ENCODE measurements at places on chromosomes 12 and 14. TPM values are rescaled to one million over a fixed set of nuclear protein-coding genes. Genes with fewer than 3 reads are reported as not detected.

DNA sequence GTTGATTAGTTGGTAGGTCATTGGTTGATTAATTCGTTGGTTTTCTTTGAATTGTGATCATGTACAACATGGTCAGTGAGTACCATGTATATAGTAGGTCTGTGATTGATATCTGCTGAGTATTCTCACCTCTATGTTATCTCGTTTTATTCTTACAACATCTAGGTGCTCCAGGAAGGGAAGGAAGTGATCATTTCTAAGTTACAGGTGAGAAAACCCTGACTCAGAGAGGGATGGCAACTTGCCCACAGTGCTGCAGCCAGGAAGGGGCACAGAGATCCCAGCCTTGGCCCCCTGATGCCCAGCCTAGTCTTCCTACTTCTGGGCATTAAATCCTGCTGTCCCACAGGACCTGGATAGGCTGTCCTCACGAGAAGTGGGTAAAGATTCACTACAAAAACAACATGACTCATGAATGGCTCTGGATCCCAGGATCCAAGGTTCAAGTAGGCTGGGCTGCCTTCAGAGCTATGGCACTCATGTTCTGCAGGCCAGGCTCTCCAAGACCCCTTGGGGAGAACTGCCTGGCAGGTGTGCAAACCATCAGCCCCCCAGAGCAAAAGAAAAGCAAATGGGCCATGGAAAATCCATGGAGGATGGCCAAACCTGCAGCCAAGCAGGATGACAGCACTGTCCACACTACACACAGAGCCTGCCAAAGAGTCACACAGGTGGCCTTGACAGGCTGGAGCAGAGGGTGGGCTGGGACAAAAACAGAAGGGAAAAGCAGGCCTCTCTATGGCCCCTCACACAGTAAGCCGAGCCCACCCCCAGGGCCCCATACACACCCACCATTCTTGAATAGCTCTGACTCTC is 146.2 kb downstream of the BCL11B start:
- H3K27me3 ChIP-seq = no peaks in the 10 kb centered on the region
- no peaks in the 10 kb centered on the region for H3K36me3 ChIP-seq
- H3K4me3 ChIP-seq = no peak overlapping the region
- no peaks in the 10 kb centered on the region for H3K4me1 ChIP-seq
- H3K27ac ChIP-seq = no peak overlapping the region
- DNase-seq = no peak

- no peaks in the 10 kb centered on the region for H3K27me3 ChIP-seq
- H3K4me3 ChIP-seq = no peak overlapping the region
- DNase-seq = peak; percentile 16
- no peak overlapping the region for H3K27ac ChIP-seq
Observed at GRCh38 chr12:126156806-126157574, 1091.8 kb downstream of the AACS start.

GRCh38 chr14:64405295-64405694 is 17.1 kb downstream of the MTHFD1 start:
- DNase-seq = peak; percentile 26
- H3K36me3 ChIP-seq = peaks cover 38% of the 10 kb centered on the region
- no peaks in the 10 kb centered on the region for H3K4me1 ChIP-seq
- no peaks in the 10 kb centered on the region for H3K27me3 ChIP-seq

DNA sequence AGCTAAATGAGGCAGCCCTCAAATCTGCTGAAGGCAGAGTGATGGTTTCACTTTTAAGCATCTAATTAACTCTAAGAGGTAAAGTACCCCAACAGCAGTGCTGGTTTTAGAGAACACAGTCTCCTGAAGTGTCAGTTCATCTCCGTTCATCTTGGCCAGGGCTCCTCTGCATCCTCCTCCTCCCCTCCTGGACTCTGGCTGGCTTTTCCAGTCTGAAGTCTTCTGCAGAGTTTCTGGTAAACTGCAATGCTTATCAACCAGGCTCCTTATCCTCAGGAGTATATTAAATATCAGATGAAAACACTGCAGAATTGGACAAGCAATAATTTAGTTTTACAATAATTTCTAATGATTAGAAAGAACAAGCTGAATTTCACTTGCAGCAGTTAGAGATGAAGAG is 115.4 kb downstream of the GTF2A1 start:
- H3K36me3 ChIP-seq = no peaks in the 10 kb centered on the region
- 0 out of 2 replicates have a peak, but pooled peaks cover 4% of the 10 kb centered on the region for H3K4me1 ChIP-seq
- no peak for DNase-seq
- no peak overlapping the region for H3K27ac ChIP-seq

GRCh38 chr12:50156641-50157040 is 10.5 kb downstream of the CERS5 start:
- no peak overlapping the region for H3K27ac ChIP-seq
- H3K36me3 ChIP-seq = no peaks in the 10 kb centered on the region
- no peak for DNase-seq
- no peaks in the 10 kb centered on the region for H3K4me1 ChIP-seq
- H3K4me3 ChIP-seq = no peak overlapping the region

DNA sequence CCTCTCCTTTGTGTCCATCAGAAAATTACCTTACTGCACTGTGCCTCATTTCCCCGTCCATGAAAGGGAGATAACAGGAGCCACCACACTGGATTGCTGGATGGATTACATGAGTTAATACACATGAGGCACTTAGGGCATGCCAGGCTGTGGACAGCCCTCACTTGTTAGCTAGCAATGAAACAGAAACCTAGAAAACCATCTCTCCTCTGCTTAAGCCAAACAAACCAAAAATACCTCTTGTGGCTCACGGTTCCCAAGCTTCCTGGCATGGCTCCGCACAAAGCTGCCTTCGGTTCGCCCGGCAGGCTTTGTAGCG is 660 bp upstream of the HCFC2 start:
- no peak for DNase-seq
- H3K27me3 ChIP-seq = peaks cover 18% of the 10 kb centered on the region
- H3K4me3 ChIP-seq = peak overlapping the region; percentile 96
- H3K36me3 ChIP-seq = no peaks in the 10 kb centered on the region
- H3K4me1 ChIP-seq = peaks cover 7% of the 10 kb centered on the region
- 0 out of 2 replicates have a peak overlapping the region, but pooled peaks have one; percentile 76 for H3K27ac ChIP-seq

DNA sequence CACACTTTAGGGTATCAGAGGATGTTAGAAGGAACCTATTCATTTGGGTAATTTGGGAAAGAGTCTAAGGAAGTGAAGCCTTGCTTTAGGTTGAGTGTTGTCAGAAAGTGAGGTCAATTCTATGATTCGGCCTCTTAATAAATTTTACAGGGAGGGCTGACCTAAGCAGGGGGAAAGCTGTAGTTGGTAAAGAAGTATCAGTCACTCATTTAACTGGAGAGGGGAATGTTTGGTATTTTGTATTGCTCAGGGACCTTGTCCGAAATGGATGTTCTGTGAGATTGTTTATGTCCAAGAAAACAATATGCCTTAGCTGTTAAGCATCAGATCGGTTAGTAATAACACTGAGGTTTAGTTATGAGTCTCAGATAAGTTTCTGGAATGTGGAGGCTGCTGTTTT is 7.3 kb downstream of the CAND1 start:
- DNase-seq = no peak
- no peak overlapping the region for H3K4me3 ChIP-seq
- no peak overlapping the region for H3K27ac ChIP-seq
- H3K4me1 ChIP-seq = peaks cover 10% of the 10 kb centered on the region
- no peaks in the 10 kb centered on the region for H3K27me3 ChIP-seq
- 0 out of 2 replicates have a peak, but pooled peaks cover 3% of the 10 kb centered on the region for H3K36me3 ChIP-seq

DNA sequence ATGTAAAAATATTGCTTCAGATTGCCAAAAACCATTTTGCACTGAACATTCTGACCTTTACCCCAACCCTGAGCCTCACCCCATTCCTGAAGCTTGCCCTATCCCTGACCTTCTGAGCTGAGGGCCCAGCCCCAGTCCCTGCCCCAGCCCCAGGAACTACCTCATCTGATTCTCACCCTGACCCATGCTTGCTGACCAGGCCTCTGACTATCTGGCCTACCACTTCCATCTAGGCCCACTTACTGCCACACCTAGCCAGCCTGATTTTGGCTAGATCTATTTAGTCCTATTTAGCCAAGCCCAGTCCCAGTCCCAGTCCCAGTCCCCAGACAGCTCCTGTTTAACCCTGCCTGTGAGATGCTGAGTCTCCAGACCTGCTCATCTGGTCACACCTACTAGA is 33.6 kb downstream of the OR10P1 start:
- no peaks in the 10 kb centered on the region for H3K27me3 ChIP-seq
- no peak for DNase-seq
- H3K36me3 ChIP-seq = no peaks in the 10 kb centered on the region
- no peak overlapping the region for H3K27ac ChIP-seq
- no peaks in the 10 kb centered on the region for H3K4me1 ChIP-seq

DNA sequence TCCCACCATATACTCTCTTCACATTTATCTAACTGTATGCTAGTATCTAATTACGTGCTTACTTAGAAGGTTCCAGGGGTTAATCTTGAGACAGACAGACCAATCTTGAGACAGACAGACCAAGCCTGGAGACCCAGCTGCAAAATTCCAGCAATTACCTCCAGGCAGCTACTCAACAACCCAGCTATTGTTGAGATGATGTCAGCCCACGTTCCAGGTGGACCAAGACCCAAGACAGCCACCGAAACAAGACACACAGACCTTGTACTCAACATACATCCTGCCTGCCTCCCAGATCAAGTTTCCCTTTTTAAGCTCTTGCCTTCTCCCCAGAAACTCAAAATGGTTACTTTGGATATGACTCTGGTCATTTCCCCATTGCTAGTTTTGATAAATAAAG is 64.9 kb upstream of the VASH1 start:
- no peak overlapping the region for H3K4me3 ChIP-seq
- H3K27me3 ChIP-seq = no peaks in the 10 kb centered on the region
- no peak overlapping the region for H3K27ac ChIP-seq
- no peaks in the 10 kb centered on the region for H3K36me3 ChIP-seq
- no peaks in the 10 kb centered on the region for H3K4me1 ChIP-seq

DNA sequence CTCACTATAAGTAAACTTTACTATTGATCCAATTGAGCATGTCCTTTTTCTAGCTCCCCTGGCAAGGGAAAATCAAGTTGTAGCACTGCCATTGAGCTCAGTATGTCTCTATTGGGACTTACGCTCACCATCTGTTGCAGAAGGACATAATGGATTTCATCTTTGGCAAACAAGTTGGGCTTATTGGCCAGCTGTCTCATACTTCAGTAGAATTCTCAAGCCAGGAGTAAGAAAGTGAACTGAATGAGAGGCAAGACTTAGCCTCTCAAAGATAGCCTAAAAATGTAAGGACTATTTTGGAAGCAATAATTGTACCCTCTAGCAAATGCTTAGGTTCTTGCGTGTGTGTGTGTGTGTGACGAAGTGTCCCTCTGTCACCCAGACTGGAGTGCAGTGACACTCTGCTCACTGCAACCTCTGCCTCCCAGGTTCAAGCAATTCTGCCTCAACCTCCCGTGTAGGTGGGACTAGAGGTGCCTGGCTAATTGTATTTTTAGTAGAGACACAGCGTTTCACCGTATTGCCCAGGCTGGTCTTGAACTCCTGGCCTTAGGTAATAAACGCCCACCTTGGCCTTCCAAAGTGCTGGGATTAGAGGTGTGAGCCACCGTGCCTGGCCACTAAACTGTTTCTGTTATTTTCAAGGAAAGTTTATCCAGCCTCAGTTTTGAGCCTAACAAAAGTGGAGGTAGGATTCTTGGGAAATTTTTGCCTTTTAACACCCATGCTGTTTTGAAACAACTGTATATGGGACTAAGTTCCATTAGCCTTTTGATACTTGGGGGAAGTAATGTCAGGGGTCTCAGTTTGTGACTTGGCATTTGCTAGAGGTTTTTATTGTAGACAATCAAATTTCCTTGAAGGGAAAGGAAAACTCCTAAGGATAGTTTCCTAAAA is 7.0 kb downstream of the HNRNPA1 start:
- peak overlapping the region; percentile 85 for H3K27ac ChIP-seq
- peaks cover 15% of the 10 kb centered on the region for H3K4me1 ChIP-seq
- peak; percentile 32 for DNase-seq
- peaks cover 35% of the 10 kb centered on the region for H3K36me3 ChIP-seq
- H3K27me3 ChIP-seq = no peaks in the 10 kb centered on the region
- no peak overlapping the region for H3K4me3 ChIP-seq

GRCh38 chr12:80659512-80660063 is 47.8 kb upstream of the MYF6 start:
- H3K4me3 ChIP-seq = no peak overlapping the region
- no peak overlapping the region for H3K27ac ChIP-seq
- H3K27me3 ChIP-seq = no peaks in the 10 kb centered on the region
- H3K36me3 ChIP-seq = no peaks in the 10 kb centered on the region

GRCh38 chr12:107366322-107366721 is 273.0 kb upstream of the CRY1 start:
- no peaks in the 10 kb centered on the region for H3K4me1 ChIP-seq
- no peaks in the 10 kb centered on the region for H3K36me3 ChIP-seq
- H3K27ac ChIP-seq = no peak overlapping the region
- DNase-seq = no peak
- H3K27me3 ChIP-seq = no peaks in the 10 kb centered on the region

DNA sequence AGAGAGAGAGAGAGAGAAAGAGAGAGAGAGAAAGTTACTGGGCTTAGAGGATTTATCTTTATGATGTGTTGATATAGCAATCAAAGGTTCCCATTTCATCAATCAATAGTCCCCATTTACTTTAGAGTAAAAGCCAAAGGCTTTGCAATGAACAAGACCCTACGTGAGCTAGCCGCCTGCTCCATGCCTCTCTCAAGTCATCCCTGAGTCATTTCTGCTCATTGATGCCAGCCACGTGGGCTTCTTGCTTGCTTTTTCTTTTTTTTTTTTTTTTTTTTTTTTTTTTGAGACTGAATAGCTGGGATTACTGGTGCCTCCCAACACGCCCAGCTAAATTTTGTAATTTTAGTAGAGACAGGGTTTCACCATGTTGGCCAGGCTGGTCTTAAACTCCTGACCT is 70.9 kb downstream of the GPR135 start:
- H3K4me1 ChIP-seq = no peaks in the 10 kb centered on the region
- no peaks in the 10 kb centered on the region for H3K36me3 ChIP-seq
- no peak overlapping the region for H3K4me3 ChIP-seq
- H3K27me3 ChIP-seq = no peaks in the 10 kb centered on the region
- no peak for DNase-seq

DNA sequence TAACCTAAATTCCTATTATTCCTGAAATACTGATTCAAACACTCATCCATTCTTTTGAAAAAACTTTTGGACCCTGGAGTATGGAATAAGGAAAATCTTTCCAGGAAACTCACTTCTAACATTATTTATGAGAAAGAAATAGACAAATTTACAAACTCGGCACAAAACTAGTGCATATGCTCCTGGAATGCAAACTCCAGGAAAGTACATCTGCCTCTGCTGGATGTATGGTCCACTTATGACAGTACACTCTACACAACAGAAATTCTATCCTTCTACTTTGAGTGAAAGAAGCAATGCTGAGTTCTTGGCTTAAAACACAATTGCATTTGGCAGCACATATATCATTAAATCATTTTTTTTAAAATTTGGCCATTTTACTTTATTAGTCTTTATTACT is 700.5 kb upstream of the STXBP6 start:
- no peaks in the 10 kb centered on the region for H3K27me3 ChIP-seq
- H3K27ac ChIP-seq = no peak overlapping the region
- H3K4me3 ChIP-seq = no peak overlapping the region
- H3K36me3 ChIP-seq = no peaks in the 10 kb centered on the region
- DNase-seq = no peak

GRCh38 chr14:22847661-22848341 is 11.4 kb downstream of the MMP14 start:
- H3K4me1 ChIP-seq = peaks cover 22% of the 10 kb centered on the region
- peak overlapping the region; percentile 88 for H3K27ac ChIP-seq
- no peaks in the 10 kb centered on the region for H3K36me3 ChIP-seq
- no peak overlapping the region for H3K4me3 ChIP-seq
- H3K27me3 ChIP-seq = no peaks in the 10 kb centered on the region
- DNase-seq = peak; percentile 52

Gene MYF6
- total RNA-seq = not detected

Gene LPAR5
- total RNA-seq = 0.89 TPM

Gene COX8C
- total RNA-seq = not detected

Gene TC2N
- 42.1 TPM for total RNA-seq

Gene CPNE6
- total RNA-seq = not detected

Gene FIGNL2
- 5.2 TPM for total RNA-seq

All from GM23338 (cell line).